ENCODE measurements at places on chromosomes 5 and 9.
A peak's percentile ranks its signal among the peaks of the same experiment; 100 is the strongest.

- no peak for DNase-seq
Observed at GRCh38 chr5:30030101-30030500, 1163.4 kb upstream of the CDH6 start.

- no peak for DNase-seq
Observed at GRCh38 chr5:92734211-92734940, 846.6 kb downstream of the NR2F1-AS1 start.

- DNase-seq, result no peak
Observed at GRCh38 chr5:108788142-108788541, 40.4 kb downstream of the FER start.

- no peak for DNase-seq
Observed at GRCh38 chr9:128628471-128629048, 28.1 kb downstream of the DYNC2I2 start.

DNA sequence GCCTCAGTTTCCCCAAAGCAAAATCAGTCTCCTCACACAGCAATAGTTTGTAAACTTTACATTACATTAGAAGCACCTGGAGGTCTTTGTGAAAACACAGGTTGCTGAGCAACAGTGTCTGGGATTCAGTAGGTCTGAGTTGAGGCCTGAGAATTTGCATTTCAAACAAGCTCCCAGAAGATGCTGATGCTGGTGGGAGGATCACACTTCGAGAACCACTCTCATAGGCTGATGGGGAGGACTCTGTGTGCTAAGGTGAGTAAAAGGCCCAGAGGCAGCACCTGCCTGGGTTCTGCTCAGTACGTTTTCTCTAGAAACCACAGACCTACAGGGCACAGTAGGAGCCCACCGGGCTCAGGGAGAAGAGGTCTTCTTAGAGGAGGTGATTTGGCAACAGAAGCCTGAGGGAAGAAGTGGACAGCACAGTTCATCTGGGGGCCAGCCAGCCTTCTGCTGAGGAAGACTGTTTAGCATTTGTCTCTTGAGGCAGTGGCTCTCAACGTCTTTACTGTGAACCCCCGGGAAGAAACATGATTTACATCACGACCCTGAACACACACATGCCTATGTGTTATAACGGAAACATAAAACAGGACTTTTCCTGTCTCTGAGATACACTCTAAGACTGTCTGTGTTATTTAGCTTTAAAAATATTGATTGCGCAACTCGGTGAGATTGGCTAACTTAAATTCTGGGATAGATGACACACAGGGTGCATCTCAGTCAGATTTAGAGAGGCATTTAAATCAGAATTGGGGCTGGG lies 24.8 kb upstream of the DENND1A start:
- no peak for DNase-seq

DNA sequence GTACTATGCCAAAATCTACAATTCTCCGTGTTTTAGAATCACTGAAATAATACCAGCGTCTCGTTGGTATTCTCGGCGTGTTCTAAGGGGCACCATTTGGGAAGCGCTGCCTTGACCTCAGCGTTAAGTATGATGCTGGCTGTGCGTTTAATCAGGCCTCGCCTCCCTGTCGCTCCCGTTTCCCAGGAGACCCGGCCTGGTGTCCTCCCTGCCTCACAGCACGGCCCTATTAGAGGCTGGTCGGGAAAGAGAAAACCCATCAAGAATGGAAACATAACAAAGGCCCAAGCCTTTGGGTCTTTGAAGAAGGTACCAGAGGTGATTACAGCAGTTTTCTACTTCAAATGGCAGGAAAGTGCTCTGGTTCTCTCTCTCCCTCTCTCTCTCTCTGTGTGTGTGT lies 30.0 kb downstream of the GFPT2 start:
- DNase-seq, result no peak

GRCh38 chr5:54646356-54647101 lies 129.0 kb downstream of the SNX18 start:
- DNase-seq, result peak; percentile 72

DNA sequence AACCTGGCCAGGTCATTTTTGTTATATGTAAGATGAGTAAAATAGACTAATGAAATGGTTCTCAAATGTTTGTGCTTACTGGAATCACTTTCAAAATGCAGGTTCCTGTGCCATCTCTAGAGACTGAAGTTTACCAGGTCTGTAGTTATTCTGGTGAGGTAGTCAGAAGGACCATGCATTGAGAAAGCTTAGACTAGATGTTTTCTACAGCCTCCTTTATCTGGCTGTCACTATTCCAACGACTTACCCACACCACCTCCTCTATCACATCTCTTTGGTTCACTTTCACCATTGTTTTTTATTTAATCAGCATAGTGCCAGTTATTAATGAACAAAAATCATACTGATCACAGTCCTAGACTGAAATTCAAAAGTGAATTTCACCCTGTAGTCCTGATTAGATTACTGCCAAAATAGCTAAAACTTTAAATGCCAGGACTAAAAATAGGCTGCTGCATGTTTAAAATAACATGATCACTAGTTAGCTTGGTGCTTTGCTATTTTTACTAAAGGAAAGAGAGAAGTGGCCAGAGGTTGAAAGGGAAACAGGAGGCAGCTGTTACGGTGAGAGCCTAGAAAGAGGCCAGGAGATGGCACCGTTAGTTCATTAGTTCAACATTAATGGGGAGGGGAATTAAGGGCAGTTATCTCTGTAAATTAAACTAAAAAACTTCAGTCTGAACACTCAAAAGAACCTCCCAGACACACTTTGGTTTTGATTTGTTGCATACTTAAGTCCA lies 13.9 kb upstream of the FNIP1 start:
- DNase-seq, result peak; percentile 28

- no peak for DNase-seq
Observed at GRCh38 chr5:78293851-78294247, 649 bp downstream of the AP3B1 start.

DNA sequence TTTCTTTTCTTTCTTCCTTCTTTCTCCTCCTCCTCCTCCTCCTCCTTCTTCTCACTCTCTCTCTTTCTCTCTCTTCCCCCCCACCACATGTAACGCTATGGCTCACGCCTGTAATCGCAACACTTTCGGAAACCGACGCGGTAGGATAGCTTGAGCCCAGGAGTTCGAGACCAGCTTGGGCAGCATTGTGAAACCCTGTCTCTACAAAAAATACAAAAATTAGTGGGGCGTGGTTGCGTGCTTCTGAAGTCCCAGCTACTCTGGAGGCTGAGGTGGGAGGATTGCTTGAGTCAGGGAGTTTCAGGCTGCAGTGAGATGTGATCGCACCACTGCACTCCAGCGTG lies 736 bp upstream of the GLDC start:
- DNase-seq, result no peak

DNA sequence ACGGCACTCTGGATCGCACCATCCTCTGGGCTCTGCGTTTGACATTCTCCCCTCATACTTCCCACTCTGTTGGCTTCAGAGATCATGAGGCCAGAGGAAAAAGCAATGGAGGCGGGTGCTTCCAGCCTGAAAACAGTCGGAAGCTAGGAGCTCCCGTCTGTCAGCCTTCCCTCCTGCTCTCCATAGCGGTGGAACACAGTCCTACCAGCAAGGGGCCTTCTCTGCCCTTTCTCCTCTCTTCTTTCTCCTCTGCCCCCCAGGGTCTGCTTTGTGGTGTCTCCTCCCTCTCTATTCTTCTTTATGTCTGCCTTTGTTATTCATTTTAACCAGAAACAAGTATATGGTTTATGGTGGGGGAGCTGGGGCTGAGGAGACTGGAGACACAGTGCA lies 152.5 kb upstream of the NFIB start:
- DNase-seq, result no peak

- DNase-seq, result no peak
Observed at GRCh38 chr5:123000731-123001130, 35.8 kb downstream of the PPIC start.

DNA sequence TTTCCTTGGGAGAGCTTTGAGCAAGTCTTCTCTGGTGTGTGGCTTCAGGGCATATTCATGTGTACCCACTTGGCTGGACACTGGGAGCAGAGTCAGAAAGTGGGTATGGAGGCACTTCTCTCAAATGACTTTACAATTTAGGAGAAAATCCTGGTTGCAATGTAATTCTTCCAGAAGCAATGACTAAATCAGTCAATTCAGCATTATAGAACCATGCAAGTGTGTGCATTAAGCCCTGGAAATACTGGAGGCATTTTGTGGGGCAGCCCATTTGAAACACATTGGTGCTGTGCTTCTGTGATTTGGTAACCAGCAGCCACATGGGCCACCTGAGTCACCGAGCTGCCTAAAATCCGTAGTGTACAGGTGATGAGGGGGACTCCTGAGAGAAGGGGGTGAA lies 94.6 kb upstream of the TAS2R1 start:
- DNase-seq, result no peak

DNA sequence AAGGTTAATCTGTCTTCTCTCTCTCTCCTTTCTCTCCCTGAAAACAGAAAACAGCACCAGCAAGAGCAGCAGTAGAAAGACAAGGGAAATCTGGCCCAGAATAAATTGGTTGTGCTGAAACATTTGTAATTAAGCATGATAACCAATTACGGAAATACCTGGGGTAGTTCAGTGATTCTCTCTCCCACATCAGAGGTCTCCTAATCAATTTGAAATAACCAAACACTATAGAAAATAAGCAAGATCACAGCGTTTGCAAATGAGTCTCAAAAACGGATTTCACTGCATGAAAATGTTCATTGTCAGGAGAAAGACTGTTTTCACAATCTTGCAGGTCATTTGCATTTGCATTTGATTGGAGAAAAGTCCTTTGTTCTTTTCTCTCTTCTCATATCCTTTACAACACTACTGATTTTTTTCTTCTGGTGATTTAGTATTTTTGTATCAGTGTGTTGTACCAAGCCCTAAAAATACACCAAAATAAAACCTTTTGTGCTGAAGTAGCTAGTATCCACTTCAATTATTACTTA lies 36.8 kb upstream of the CDH6 start:
- no peak for DNase-seq

- DNase-seq, result no peak
Observed at GRCh38 chr5:50874306-50875001, 208.0 kb downstream of the PARP8 start.

DNA sequence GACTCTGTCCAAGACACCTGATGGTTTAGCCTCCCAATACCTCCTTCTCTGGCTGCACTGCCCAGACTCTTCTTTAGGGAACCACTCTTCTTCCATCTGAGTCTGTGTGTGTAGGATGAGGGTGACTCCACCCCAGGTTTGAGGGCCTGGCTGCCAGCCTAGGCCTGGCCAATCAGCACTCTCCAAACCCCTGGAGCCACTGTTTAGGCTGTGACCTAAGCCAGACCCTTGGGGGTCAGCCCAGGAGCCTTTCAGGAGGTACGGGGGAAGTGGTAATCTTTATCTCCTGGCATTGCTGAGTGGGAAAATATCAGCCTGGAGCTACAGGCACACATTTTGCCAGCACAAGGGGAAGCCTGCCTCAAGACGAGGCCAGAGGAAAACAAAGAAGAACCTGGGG lies 6.2 kb upstream of the ERGIC1 start:
- no peak for DNase-seq

DNA sequence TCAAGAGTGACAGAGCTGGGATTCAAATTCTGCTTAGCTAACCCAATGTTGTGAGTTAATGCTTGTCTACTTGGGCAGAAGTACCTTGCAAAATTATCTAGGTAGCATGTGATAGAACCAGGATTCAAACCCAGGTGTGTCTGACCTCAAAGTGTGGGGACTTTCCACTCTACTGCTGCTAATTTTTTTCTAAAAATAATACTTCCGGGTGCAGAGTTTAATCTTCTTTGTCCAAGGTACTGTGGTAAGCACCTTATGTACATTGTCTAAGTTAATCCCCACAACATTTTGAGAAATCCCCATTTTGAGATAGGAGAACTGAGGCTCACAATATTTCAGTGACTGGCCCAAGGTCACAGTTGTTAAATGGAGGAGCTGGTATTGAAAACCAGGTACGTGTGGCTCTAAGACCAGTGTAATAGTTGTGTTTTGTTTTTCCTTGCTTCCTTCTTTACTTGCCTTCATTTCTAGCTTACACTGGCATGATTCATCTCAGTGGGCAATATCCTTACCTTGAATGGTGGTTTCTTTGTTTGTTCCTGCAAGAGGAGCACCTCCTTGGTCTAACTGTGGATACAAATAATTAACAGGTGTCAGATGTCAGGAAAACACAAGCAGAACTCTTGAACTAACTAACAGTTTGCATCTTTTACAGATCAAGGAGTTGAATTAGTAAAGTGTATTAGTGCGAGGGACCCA lies 7.5 kb downstream of the ALDOB start:
- DNase-seq, result no peak

DNA sequence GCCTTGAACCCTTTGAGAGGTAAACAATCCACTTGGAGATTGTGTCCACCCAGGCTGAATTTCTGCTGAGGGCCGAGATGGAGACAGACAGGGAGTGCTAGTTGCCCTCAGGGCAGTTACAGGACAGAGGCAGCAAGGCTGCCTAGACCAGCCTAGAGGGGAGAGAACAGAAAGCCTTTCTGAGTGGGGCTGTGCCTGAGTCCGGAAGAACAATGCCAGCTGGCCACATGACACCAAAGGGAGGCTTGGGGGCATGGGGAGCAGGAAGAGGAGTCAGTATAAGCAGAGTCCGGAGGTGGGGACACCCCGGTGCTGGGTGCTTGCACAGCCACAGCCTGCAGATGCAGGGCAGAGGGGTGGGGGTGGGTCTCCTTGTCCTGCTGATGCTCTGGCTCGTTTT lies 145.7 kb downstream of the CFAP90 start:
- no peak for DNase-seq

- no peak for DNase-seq
Observed at GRCh38 chr5:153952893-153953292, 85.8 kb downstream of the FAM114A2 start.

- no peak for DNase-seq
Observed at GRCh38 chr5:150347451-150347850, 10.0 kb upstream of the TCOF1 start.

- DNase-seq, result no peak
Observed at GRCh38 chr9:125189011-125189360, 617 bp downstream of the PPP6C start.

DNA sequence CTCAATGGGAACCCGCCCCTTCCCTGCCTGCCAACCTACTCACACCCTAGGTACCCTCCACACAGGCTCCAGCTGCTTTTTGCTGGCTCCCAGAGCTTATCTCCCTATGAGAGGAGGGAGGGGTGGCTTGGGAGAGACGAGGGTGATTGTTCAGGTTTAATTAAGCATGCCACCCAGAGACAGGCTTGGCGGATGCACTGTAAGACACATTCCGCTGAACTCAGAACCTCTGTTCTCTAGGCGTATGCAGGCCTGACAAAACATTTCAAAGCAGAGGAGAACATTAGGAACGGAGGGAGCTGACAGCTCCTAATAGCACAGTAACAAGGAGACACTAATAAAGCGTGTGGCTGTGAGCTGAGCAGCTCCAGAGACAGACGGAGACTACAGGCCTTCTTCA lies 80.1 kb downstream of the TRIM32 start:
- DNase-seq, result no peak

Data from AML-193 (cell line).